ENCODE measurements at places on chromosomes 3 and 15.

DNA sequence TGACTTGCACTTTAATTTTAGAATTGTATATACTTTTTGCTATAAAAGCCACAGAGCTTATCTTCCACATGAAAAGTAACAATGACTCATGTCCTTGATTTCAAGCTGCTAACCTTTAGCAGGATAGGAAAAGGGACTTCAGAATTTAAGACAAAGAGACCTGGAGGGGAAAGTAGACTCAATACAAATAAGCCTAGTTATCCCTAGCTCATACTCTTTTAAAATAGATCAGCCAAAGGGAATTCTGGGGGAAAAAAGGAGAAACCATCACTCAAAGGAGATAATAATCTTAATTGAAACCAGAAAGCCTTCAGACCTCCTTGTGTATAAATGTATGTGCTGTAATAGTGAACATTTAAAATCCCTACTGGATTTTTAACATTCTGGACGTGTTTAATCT is 930.3 kb downstream of the NTRK3 start:
- DNase-seq = no peak

DNA sequence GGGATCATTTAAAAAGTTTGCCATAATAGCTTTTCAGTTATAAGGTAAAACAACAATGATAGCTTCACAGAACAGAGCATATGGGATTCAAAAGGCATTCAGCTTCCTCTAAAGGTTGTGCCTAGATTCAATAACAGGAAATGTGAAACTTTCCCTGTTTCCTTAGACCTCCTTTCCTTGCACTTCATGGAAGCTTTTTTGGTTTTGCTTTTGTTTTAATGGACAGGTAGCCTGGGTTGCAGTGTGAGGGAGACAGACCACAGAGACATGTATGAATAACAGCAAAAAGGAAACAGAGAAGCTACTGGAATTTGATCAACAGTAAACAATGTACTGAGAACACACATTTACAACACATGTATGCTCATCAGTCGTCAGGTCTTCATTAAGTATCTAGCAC is 2.3 kb upstream of the TNFAIP8L3 start:
- DNase-seq = no peak

DNA sequence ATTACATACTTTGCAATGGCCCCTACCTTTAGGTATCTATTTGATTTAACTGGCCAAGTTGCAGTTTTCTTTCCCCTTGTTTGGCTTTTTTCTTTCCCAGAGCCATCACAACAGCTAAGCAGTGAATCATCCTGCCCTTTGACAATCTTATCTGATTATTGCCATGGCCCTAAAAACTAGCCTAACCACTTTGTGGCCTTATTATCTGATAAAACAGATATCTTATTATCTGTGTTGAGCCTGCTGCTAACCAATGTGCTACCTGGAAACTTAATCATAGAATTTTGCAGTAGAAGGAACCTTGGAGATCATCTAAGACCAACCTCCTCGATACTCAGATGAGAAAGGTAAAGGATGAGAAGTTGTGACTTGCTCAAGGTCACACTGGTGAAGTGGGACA is 37.1 kb downstream of the EIF4E3 start:
- DNase-seq = no peak

- DNase-seq = no peak
Measured at GRCh38 chr3:34675383-34676120, 877.1 kb downstream of the PDCD6IP start.

- DNase-seq = no peak
Measured at GRCh38 chr3:151362751-151363174, 21.8 kb downstream of the P2RY12 start.

DNA sequence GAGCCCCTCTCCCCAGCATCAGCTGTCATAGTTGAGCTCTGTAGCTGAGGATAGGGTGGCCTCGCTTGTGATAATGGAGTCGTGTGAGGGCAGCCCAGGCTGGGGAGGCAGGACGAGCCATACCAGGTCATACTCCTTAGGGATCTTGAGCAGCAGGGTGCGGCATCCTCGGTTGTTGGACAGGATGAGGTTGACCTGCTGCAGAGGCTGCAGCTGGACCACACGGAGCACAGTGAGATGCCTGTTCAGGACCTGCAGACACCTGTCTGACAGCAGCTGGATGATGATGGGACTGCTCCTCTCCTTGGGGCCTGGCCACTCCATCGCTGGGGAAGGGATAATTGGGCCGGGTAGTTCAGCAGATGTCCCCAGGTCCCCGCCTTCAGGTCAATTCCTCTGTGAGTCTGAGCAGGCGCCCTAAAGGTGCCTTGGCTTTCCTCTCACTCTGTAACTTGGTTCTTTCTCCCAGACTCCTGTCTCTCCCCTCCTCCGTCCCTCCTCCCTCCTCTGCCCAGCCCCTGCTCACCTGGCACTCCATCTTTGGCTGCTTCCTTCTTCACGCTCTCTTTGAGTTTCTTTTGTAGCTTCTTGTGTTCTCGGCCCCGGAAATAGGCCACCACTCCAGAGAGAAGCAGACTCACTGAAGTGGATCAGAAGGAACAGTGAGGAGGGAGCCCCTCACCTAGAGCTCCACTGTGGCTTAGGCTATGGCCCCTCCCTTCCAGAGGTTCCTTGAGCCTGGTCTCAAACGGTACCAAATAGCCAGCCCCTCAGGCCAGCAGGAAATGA is 7.8 kb downstream of the DUOX2 start:
- no peak for DNase-seq

DNA sequence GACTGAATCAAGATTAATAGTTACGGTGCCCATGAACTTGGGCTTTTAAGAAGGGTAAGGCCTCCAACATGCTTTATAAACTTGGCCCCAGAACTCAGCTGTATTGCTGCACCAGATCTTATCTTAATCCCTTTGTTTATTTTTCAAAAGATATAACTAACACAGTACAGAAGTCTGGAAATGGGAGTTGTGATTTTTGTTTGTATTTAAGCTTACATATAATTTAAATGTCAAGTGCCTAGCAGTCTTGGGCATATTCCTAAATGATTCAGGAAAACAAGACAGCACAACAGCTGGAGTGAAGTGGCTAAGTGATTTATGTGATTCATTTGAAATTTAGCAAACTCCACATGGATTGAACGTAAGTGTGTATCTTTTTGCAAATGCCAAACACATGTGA is 56.2 kb downstream of the NBEAL2 start:
- no peak for DNase-seq

DNA sequence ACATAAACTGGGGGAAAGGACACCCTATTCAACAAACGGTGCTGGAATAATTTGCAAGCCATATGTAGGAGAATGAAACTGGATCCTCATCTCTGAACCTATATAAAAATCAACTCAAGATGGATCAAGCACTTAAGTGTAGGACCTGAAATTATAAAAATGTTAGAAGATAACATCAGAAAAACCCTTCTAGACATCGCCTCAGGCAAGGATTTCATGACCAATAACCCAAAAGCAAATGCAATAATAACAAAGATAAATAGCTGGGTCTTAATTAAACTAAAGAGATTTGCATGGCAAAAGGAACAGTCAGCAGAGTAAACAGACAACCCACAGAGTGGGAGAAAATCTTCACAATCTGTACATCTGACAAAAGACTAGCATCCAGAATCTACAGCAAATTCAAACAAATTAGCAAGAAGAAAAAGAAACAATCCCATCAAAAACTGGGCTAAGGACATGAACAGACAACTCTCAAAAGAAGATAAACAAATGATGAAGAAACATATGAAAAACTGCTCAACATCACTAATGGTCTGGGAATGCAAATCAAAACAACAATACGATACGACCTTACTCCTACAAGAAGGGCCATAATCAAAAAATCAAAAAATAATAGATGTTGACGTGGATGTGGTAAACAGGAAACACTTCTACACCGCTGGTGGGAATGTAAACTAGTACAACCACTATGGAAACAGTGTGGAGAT is 408.7 kb downstream of the CNTN6 start:
- no peak for DNase-seq

GRCh38 chr15:57217778-57218598 is 158.3 kb upstream of the CGNL1 start:
- no peak for DNase-seq
